ENCODE measurements at places on chromosomes 6 and 20.

DNA sequence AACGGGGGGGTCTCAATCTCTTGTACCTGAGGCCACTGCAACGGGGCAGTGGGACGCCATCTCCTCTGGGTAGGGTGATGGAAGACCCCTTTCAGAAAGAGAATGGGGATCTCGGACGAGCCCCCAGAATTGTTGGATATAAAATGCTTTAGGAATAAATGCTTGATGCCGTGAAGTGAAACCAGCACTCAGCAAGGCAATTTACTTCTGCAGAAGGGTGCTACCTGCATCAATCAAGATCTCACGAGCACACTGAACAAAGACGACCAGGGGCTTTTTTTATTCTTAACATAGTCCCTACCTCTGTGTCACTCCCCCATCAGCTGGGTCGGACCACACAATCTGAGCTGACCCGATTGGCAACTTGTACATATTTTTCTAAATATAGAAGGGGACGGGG is 203.6 kb upstream of the TBX18 start:
- peak; percentile 7 for DNase-seq

DNA sequence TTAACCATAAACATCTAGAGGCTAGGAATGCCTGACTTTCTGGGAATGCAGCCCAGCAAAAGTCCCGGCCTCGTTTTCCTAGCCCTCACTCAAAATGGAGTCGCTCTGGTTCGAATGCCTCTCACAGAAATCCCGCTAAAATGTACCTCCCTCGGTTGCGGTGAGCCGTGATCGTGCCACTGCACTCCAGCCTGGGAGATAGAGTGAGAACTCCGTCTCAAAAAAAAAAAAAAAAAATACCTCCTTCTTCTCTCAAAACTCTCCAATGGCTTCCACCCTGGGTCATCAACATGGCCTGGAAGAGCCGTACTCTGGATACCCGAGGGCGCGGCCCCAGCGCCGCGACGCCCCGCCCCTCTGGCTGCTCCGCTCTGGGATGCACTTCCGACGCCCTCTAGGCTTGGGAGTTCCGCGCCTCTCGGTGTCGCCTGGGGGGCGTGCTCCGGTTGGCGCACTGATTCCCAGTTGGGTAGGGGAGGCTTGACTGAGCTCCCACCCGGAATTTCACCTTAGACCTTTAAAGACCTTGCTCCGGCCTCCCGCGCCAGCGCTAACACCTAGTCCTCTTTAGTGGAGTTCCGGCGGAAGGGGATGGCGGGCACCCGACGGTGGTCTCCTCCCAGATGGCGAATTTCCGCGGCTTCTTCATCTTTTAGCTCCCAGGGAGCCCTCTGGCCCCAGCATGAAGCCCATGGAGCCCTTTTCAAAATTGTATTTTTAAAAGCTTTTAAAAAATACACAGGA is 12.3 kb downstream of the HMGN4 start:
- peak; percentile 59 for DNase-seq

DNA sequence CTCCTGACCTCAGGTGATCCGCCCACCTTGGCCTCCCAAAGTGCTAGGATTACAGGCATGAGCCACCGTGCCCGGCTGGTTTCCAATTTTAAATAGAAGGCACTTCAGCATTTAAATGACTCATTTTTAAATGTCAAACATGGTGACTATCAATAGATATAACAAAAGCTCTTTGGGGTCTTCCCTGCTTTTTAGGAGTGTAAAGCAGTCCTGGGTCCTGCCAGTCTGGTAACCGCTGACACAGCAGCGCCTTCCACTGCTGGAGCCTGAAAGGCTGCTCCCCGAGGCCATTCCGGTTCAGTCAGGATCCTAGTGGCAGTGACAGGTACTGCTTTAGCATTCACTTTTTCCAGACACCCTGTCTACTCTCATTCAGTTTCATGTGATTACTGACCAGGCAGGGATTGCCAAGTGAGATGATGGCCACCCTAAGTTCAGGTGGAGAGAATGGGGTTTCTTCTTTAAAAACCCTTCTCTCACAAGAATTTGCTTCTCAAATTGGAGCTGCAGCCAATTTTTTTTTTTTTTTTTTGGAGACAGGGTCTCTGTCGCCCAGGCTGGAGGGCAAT is 5.1 kb downstream of the DIDO1 start:
- DNase-seq = peak; percentile 45

DNA sequence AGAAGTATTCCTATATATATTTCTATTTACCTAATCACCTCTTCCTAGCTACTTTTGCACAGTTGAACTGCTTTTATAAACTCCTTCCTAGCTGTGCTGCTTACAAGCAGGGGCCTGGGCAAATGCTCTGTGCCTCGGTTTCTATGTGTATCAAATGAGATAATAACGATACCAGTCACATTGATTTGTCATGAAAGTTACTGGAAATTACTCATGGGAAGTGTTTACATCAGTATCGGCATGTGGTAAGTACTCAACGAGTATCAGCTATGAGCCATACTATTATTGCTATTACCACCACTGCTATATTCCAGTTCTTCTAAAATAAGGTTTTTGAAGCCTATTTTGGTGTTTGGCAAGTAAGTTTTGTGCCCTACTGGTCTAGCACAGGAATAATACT is 4.9 kb downstream of the LAMA4 start:
- DNase-seq = peak; percentile 48

DNA sequence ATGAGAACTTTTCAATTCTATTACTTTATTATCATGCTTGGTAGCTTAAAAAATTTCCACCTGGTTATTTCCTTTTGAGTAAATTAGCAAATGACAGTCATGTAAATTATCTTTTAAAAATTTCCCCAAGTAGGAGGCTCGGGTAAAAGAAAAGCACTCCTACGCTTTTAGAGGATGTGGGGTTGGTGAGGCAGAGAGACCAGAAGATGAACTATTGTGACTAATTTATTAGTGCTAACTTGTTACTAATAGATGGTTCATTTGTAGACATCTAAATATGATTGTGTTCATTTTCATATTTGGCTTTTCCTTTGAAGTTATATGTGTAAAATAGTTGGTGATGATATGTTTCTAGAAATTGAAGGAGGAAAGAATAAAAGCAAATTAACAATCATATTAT is 27.0 kb downstream of the ZNF292 start:
- DNase-seq = no peak

- DNase-seq = no peak
Measured at GRCh38 chr20:19996917-19997316, 20.2 kb upstream of the NAA20 start.

DNA sequence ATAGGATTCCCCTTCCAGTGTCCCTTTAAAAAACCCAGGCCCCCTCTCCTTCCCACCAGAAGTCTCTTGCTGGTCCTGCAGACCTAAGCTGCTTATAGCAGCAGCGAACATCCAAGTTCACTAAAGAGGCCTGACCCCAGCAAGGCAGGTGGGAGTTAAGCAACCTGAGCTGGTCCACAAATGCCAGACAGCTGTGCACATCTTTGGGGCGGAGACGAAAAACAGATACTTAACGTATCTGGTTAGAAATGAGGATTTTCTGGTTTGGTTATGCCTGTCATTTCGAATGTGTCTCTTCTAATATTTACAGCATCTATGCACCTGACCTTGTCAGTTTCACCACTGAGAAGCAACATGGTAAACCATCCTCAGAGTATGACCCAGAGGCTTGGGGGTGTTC is 87.8 kb downstream of the SLC2A10 start:
- DNase-seq = no peak

DNA sequence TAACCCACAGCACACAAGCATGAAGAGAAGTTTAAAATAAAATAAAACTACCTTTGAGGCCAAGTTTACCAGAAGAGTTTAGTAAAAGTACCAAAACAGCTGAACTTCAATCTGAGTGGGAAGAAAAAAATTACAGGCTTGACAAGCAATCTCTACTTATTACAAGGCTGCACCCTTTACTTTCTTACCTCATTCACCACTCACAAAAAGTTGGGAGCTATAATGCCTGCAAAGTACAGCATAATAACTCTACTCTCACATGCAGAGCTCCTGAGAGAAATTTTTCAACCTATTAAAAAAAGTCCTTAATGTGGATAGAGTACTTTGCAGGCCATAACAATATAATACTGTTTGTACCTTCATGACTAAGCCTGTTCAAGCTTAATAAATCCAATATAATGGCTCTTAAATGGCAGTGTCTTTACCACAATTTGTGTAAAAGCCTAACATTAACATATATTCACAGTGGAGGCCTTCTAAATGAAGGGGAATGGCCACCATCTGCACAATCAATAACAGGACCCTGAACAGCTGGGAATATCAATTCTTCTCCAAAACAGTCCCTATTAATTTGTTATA is 103.1 kb downstream of the DST start:
- no peak for DNase-seq

- no peak for DNase-seq
Measured at GRCh38 chr6:93592417-93592816, 173.1 kb upstream of the EPHA7 start.

GRCh38 chr20:60091861-60092260 is 133.6 kb downstream of the CDH26 start:
- no peak for DNase-seq

- no peak for DNase-seq
Measured at GRCh38 chr20:24960302-24960801, 11.3 kb downstream of the CST7 start.

- no peak for DNase-seq
Measured at GRCh38 chr20:49457444-49457843, 25.0 kb downstream of the KCNB1 start.

DNA sequence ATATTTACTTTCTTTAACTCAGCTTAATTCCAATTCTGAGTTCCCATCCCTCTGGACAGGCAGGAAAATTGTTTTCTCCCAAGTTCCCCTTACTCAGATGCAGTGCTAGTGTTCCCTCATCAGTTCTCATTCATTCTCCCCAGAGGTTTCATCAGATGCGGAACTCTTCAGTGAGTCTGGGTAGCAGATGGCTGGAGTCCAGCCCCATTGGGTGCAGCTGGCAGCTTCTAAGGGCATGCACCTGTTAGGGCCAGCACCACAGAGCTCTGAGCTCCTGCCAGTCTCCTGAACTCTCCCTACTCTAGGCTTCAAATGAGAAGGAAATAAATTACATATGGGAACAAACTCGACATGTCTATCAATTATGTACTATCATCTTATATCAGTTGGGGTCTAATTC is 76.6 kb downstream of the SOD2 start:
- no peak for DNase-seq

- peak; percentile 80 for DNase-seq
Measured at GRCh38 chr20:45911486-45912343, at the start of gene PLTP. TSS of gene PLTP (minus strand) at chr20:45912155. CDS start at chr20:45911452, 703 bp downstream.

DNA sequence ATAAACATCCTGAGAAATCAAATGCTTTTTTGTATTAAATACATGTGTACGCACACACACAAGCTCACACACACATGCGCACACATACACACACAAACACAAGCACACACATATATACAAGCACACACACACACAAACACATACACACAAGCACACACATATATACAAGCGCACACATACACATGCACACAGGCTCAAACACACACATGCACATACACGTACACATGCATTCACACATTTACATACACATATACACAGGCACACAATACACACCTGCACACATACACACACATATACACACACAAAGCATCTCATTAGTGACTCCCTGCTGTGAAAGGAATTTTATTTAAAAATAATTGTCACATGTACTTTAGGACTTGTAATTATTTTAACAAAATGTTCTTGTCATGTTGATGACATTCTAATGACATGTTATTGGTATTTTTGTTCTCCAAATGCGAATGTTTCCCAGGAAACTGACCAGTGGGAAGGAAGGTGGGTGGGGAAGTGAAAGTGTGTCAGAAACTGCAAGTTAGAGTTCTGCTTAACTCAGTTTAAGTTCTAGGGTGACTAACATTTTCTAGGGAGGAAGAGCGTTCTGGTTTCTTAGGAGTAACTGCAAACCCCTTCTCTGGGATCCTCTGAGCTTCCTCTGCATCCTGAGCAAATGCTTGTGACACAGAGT is 113.9 kb upstream of the ZNF217 start:
- peak; percentile 55 for DNase-seq

- no peak for DNase-seq
Measured at GRCh38 chr6:107634324-107635056, 144.6 kb downstream of the SOBP start.

- no peak for DNase-seq
Measured at GRCh38 chr20:38806855-38807655, 1.6 kb downstream of the PPP1R16B start.

DNA sequence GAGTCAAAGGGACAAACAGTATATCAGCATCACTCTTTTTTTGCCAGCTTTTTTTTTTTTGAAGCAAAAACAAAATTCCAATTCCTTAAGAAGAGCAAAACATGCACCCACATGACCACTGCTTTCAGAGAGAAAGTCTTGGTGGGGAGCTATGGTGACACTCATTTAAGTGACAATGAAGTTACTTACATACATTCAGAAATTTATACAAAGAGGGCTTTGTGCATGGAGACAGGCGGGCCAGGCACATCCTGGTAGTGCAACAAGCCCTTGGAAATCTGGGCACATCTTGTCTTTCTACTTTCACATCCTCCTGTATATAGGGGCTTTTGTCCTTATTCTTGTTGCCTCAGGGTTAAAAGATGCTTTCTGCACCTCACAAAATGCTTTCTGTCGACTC is 55.9 kb downstream of the IL22RA2 start:
- DNase-seq = no peak

DNA sequence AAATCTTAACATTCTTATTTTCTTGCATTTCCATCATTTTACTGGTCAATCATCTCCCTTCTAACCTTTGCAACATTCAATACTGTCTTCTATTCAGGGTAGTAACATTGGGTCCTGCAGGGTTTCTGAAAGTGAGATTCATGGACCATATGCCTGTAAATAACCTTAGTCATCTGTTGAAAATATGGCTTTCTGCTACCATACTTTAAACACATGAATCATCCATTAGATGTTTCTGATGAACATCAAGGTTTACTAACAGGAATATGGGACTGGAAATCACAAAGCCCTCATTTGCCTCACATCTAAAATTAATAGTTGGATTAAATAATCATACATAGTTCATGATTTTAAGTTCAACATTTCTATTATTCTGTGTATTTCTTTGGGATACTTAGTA is 475.9 kb upstream of the MARCKS start:
- no peak for DNase-seq

DNA sequence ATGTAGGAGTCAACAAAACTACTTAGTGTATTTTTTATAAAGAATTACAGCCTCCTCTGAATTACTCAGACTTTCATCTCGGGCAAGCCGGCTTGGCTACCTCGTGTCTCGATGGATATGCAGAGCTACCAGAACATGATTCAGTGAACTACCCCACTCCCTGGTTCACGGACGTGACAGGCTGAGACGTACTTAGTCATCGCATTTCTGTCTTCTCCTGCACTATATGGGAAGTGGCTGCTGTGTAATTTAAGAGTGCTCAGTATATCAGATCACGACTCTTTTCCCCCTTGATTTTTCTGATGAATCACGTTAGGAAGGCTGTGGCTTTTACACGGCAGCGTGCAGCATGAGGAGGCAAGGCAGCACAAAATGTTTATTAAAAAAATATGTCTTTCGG is 302.7 kb upstream of the ZFP64 start:
- DNase-seq = peak; percentile 99

- DNase-seq = no peak
Measured at GRCh38 chr6:42185597-42185996, 9.2 kb downstream of the GUCA1B start.

GRCh38 chr20:34636648-34637047 is 40.2 kb downstream of the PIGU start:
- DNase-seq = no peak

- DNase-seq = no peak
Measured at GRCh38 chr6:90177544-90178383, 118.9 kb downstream of the BACH2 start.

- peak; percentile 68 for DNase-seq
Measured at GRCh38 chr6:38436726-38437465, 202.8 kb downstream of the BTBD9 start.

GRCh38 chr6:113879186-113880096 is 22.3 kb downstream of the MARCKS start:
- DNase-seq = peak; percentile 84

All from fibroblast of skin of right quadriceps (primary cell).